ENCODE measurements at places on chromosomes 5 and 9.

GRCh38 chr9:36855448-36856315 lies 178.4 kb downstream of the PAX5 start:
- no peak for DNase-seq

- DNase-seq: no peak
Measured at GRCh38 chr9:125540497-125540896, 166.5 kb downstream of the MAPKAP1 start.

DNA sequence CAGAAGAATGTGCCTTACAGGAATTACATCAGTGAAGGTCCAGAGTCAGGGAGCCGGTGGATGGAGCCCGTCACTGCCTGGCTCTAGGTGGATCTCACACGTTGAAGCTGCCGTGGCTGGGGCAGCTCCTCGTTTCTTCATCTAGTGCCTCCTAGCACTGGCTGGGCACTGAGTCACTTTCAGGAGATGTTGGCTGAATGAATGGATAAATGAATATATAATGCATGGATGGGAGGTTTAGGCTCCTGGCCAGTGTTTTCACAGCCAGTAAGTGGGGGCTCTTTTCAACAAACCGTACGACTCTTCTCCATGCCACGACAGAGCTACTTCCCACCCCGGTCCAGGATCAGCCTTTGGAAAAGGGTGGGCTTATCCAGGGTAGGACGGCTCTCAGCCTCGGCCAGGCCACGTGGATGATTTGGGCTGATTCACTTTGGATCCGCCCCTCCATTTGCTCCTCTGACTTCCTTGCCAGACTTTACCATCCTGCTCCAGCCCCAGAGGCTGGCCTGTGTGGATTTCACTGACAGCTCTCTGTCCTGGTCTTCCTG lies 1.3 kb upstream of the SH3PXD2B start:
- no peak for DNase-seq

- no peak for DNase-seq
Measured at GRCh38 chr5:93336330-93337110, 244.5 kb downstream of the NR2F1-AS1 start.

DNA sequence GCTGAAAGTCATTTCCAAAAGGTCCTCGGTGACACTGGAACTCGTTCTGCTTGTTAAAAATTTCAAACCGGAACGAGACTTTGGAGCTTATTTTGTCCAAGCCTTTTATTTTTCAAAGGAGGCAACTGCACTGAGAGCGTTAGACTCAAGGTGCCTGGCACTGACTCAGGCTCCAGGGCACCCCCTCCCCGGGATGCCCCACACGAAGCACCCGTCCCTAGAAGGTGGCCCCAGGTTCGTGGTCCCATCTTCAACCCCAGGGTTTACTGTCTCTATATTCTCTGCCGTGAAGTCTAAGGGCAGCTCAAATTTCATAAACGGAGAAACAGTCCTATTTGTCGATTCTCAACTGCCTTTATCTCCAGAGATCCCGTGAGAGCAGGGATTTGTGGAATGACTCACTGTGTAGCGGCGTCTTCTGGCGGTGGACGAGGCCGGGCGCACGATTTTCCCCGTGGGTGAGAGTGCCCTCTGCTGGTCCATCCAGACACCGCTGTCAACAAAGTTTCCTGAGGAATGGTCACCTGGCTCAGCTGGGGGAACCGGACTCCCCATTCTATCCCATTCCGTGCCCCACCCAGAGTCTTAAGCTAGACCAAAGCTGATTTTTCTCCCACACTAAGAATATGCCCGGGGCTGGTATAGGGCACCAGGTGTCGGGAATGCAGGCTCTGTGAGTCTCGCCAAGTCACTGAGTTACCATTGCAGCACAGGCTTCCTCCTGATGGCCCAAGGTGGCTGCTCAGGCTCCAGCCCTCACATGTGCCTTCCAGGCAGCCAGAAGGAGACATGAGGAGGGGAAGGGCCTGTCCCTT lies 27.1 kb upstream of the SLC6A19 start:
- no peak for DNase-seq

- no peak for DNase-seq
Measured at GRCh38 chr5:150579462-150580400, 60.7 kb upstream of the SYNPO start.

Measured in SIG-M5 (cell line).